ENCODE measurements at places on chromosomes 4 and X.

DNA sequence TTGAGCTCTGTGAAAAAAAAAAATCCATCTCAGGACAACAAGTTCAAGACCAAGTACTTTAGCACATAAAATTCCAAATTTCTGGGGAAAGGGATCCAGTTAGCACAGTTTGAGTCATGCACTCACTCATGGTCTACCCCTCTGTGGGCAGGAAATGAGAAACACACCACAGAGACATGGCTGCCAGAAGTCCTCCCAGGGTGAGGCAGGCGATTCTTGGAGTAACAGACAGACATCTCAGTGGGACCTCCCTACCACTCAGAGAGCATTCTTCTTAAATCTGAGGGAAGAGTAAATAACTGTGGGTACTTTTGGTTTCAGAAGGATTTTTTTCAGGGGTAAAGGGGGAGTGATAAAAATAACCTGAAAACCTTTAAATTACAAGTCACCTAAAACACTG, 14.1 kb downstream of the CXCL1 start:
- no peak for DNase-seq

DNA sequence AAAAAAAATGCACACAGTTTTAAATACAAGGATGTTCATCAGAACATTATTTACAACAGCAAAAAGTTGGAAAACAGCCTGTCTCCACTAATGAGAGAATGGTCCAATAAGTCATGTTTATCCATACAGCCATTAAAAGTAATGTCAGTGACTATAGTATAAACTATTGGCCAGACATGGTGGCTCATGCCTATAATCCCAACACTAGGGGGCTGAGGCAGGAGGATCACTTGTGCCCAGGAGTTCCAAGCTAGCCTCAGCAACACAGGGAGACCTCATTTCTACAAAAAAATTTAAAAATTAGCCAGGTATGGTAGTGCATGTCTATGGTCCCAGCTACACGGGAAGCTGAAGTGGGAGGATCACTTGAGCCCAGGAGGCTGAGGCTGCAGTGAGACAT, 48.1 kb upstream of the IL13RA1 start:
- DNase-seq = no peak

- DNase-seq = no peak
Measured at GRCh38 chrX:124239911-124240310, 92.5 kb upstream of the TEX13D start.

DNA sequence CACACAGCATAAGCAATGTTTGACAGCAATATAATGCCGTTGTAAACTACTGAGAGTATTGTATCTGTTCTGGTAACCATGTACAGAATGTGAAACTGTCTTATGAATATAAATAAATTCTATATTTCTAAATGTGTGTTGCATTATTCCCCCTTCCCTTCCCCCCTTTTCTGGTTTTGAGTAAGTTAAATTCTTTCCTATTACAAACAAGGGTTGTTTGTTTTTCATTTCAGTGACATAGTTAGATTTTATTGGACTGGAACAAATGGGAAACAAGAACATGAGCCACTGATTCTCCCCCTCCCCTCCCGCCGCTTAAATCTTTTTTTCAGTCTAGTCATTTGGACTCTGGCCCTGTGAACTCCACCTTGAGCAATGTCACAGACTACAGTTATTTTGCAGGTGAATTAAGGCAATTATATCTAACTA, 69.8 kb downstream of the GPAT3 start:
- DNase-seq = no peak

DNA sequence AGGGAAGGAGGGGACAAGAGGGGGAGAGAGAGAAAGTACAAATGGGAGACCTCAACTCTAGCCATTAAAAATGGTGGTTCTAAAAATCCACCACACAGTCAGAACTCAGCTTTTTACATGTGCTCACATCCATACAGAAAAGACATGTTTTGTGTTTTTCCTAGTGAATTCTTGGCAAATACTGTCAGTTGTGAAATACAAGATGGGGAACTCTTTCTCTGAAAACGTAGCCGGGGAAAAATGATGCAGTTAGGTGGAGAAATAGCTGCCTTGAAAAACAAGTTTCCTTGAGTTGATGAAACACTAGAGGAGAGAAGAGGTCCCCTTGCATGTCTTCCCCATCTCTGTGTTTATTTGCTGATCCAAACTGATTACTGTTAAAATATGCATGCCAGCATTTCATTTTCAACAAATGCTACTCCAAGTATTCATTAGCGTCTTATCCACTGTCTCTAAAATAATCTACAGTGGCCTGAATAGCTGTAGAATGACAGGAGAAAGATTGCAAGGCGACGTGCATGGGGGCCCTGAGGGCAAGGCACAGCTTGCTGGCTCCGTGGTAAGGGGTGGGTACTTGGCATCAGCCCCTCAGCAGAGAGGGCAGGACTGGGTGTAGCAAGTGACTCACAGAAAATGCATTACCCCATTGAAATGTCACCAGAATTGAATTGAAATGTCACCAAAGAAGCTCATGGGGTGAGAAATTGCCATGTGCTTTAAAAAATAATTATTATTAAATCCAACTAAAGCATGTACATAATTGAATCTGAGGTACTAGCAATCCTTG, 48.1 kb upstream of the TBL1X start:
- no peak for DNase-seq

DNA sequence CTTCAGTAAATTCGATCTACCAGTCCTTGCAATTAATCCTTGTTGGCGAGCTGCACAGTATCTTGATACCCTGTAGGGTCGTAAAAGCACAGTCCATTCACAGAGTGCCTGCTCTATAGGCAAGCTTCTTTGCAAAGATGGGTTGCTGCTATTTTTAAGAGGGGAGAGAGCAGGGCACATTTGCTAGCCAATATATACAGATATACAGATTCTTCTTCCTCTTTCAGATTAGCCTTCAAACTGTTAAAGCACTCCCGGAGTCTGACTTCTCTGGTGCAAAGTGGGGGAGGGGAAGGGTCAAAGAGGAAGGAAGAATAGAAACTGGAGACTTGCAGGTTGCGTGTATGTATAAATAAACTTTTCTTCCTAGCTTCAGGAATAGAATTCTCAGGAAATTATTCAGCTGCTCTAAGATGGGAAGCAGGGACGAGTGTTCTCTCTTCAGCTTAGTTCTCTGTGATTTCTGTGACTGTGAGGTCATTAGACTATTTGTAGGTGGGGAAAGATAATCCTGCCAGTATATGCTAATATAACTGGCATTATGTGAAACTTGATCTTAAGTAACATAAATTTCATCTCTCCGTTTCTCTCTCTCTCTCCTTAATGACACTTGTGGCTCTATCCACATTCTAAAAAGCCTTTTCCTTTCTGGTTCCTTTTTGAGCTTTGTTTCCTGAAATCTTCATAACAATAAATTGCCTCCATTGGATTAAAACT, at the start of gene CYSLTR1:
TSS of gene CYSLTR1 (minus strand) at position 242 of the 717 bp plus-strand sequence. CDS start 53,865 bp downstream, outside the sequence.
- DNase-seq = no peak

GRCh38 chr4:26729547-26729946, 131.1 kb upstream of the STIM2 start:
- no peak for DNase-seq

- peak; percentile 12 for DNase-seq
Measured at GRCh38 chr4:99405433-99406115, 29.6 kb downstream of the ADH7 start.

GRCh38 chrX:110536816-110537215, 178.2 kb downstream of the RTL9 start:
- no peak for DNase-seq

- no peak for DNase-seq
Measured at GRCh38 chr4:73139245-73139644, 69.7 kb upstream of the COX18 start.

- no peak for DNase-seq
Measured at GRCh38 chr4:94603170-94603747, 151.5 kb downstream of the PDLIM5 start.

DNA sequence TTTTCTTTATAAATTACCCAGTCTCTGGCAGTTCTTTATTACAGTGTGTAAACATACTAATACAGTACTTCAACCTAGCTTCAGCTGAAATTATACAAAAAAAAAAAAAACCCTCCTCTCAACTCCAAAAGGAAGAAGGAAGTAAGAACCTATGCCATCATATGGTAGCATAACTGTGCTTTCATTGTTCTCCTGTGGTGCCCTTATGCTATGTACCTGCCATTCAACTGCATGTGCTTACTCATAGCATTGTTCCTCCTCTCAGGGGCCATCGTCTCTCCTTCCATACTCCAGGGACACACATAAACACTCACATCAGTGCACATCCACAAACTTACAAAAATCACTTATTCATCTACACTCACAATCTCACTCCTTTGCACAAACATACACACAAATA, 470.1 kb upstream of the HS3ST1 start:
- DNase-seq = no peak

DNA sequence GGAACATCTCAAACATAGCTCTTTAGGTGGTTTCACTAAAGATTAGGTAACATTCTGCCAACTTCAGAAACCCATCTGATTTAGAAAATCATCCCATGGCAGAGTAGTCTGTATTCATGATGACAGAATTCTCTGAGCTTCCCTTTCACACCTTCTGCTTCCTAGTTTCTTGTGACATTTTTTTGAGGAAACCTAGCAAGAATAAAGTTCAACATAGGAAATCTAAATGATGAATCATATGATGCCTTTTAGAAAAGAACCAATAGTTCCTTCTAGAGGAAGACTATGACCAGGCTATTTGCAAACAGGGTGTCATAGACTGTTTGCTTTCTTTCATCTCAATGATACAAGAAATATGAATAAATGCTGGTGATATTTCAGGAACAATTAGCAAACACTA, 49.8 kb upstream of the CAMK2D start:
- no peak for DNase-seq

- no peak for DNase-seq
Measured at GRCh38 chrX:20974326-20974725, 399.9 kb upstream of the CNKSR2 start.

DNA sequence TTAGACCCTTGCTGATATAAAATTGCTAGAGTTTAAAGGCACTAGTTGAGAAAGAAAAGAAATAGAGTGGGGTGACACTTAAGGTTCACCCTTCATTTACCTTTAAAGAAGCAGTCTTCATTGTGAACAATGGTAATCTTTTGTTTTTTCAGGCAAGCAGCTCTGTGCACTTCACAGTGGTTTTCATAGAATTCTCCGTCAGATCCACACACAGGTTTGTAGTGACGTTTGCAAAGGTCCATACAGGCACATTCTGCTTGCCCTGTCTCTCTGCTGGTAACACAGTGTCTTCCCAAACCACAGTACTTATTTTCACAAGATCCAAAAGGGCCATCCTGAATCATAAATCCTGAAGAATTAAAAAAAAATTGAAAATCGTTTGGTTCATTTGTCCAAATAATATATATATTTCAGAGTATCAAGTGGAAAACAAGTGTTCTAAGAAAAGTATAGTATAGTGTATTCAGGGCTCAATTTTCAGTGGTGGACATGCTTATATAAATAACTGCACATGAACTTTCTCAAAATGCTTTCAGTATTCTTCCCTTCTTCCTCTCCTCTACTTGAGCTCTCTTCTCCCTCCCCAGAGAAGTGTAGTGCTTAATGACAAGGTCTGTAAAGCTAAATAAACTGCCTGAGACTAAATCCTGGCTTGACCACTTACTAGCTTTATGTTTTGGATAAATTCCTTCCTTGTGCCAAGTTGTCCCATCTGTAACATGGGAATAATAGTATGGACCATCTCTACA, 243.3 kb downstream of the FSTL5 start:
- DNase-seq = no peak

All from T-helper 22 cell (primary cell).